Mesothelial cell of epicardium (in vitro differentiated cells): ENCODE measurements at places on chromosomes 1 and 21.

DNA sequence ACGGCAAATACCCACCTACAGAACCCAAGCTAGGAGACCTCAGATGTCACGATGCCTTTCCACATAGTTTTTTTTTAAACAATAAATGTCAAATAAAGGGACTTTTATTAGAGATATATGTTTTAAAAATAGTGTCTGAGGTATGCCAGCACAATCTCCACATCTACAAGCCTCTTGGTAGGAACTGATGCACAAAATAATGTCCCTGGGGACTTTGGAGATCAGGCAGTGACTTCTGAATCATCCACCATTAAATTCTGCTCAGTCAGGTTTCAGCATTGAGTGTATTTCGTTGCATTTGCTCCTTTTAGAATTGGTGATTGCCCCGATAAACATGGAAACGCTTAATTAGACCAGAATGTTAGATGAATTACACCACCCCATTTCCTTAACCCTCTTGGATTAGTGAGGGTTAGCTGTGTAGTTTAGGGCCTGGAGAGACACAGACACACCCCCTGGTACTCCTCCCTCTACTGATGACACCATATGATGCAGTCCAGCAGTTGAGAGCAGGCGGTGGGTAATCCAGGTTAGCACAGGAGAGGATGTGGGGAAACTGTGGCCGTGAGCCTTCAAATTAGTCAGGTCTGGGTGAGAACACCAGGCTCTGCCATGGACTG lies 33.6 kb downstream of the LGR6 start:
- no peak for DNase-seq

DNA sequence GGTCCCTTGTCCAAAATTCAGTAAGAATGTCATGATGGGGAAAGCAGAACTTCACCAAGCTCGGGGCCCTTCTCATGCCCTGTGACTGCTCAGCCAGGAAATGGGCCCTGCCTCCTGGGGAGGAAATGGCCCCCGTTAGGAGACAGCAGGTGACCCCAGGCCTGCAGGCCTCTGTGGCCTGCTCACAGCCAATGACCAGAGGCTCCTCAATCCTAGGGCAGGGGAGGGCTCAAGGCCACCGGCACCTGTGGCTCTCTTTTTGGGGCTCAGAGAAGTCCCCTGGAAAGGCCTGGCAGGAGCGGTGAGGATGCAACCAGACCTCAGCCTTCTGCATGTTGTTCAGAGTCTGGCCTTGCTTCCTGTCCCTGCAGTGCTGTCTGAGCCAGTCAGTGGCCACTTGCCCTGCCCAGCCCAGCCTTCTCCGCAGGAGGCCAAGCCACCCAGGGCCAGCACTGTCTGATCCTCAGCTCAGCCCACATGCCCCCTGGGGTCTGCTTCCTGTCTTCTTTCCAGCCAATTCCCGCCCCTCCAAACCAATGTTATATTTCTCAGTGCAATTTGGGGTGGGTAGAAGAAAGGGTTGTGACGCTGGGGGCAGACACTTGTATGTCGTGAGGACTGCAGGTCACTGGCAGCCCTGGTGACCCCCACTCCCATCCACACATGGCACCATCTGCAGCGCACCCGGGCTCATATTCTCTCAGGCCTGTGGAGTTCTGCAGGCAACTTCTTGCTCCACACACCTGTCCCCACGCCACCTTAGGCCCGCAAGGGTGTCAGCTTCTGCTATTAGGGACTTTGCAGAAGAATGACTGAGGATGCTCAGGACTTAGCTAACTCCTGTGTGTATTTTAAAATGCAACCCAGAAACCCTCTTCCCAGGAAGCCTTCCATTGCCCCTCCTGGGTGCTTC lies 83.6 kb downstream of the ITPKB start:
- DNase-seq, result no peak

GRCh38 chr21:45460011-45460565 lies 55.1 kb downstream of the COL18A1 start:
- DNase-seq, result no peak

GRCh38 chr1:33653226-33653625 lies 180.8 kb downstream of the ZSCAN20 start:
- no peak for DNase-seq

- DNase-seq, result no peak
Measured at GRCh38 chr1:25711555-25712298, 88.3 kb upstream of the SELENON start.

- DNase-seq, result no peak
Measured at GRCh38 chr21:32807717-32808380, 36.3 kb upstream of the PAXBP1 start.

DNA sequence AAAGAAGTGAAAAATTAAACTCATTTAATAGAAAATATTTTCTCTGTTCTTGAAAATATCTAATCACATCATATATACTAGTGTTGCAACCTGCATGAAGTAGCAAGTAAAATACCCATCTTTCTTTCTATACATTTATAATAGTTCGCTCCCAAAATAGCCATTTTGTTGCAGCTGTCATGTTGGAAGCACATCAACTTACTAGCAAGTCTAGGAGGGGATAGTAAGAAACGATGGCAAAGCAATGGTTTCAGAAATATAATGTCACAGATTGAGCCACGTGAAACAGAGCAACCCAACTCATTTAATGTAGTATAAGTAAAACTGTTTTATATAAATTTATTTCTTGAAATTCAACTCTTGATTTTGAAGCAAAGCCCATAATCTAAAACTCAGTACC lies 521.8 kb downstream of the LRRIQ3 start:
- no peak for DNase-seq

DNA sequence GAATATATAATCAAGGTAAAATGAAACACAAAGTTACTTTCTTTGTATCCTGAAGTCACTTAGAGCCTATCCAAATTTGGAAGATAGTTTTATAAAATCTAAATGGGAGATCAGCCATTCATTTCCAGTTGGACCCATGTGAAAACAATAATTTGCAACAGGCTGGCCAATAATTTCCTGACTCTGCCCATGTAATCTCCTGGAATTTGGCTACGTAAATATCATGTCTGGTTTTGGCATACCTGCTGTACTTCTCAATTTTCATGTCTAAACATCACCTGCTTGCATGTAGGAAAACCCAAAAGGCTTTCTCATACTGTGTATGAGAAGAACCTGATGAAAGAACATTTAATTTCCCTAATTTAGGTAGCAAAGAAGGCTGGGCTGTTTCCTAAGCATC lies 7.7 kb upstream of the CYP4Z1 start:
- DNase-seq, result no peak

DNA sequence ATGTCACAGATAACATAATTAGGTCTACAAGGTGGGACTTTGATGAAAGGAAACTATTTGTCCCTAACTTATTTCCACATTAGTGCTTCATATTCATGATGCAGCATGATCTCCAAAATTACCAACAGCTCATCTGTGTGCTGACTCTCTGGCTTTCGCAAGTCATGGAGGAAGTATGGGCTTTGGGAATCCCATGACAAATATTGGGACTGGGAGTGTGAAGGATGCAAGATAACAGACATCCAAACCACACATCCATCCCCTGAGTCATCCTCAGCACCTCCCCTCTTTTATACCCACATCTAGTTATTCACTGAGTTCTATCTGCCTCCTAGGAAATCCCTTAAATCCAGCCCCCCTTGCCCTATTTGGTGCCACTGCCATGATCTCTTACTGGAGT lies 102.8 kb upstream of the COL24A1 start:
- DNase-seq, result no peak

DNA sequence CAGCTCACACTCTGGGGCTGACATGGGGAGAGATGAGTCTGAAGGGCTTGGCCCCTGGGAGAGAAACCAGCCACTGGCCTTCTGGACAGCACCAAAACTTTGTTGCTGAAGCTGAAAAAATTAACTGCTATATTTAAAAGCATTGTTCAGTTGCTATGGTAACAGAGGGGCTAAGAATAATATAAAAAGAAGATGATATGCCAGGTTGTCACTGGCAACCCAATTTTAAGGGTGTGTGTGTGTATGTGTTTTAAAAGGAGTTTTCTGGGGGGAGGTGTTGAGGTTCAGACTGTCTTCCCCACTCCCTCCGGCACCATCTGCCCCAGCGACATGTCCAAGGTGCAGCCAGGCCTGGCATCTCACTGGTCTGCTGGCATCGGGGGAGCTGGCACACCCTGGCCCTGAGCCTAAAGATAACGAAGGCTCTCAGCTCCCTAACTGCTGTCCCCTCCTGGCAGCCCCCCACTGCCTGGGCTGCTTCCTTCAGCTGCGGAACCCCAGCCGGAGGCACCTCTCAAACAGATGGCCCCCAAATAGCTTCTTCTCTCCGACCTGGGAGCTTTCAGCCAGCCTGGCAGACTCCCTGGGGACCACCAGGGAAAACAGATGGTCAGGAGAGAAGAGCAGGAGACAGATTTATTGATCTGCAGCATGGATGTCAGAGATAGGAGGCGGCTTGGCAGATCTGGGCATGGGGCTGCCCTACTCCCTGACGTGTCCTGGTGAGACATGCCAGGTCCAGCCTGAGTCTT lies 203.9 kb downstream of the HIVEP3 start:
- DNase-seq, result no peak

GRCh38 chr21:42012344-42012743 lies 2.2 kb upstream of the ZBTB21 start:
- DNase-seq, result no peak

DNA sequence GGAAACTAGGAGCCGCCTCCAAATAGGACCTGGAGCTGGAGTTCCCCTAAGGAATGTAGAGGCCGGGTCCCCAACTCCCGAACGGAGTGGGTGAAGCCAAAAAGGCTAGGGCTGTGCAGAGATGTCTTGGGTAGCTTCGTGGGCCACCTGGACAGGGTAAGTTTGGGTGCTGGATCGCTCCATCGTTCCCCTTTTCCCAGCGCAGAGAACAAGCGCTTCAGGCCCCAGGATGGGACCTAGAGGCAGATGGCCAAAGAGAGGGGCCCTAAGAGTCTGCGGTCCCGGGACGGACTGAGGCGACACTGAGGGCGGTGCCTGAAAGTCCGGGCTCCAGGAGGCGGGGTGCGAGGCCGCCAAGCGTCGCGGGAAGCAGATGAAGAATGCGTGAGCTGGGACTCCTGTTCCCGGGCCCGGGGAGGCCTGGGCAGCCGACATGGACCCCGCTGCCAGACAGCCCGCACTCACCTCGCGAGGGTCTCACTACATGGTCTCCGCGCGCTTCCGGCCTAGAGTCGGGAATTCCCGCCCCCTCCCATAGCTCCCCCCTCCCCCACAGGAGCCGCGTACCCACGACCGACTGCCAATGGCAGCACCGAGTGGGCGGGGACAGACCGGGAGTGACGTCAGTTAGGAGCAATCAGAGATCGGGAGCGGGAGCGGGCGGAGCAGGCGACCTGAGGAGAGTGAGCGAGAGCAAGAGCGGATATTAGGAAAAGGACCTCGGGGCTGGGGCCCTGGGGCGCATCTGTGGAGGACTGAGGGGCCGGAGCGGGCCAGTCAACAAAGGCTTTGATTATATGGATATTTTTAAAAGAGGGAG lies at the start of gene SLC39A1:
SLC39A1 (minus strand) TSS at position 508 of the 820 bp plus-strand sequence. CDS start 822 bp downstream, outside the sequence.
- peak; percentile 96 for DNase-seq

- no peak for DNase-seq
Measured at GRCh38 chr1:165632491-165632890, 1.5 kb downstream of the MGST3 start.

DNA sequence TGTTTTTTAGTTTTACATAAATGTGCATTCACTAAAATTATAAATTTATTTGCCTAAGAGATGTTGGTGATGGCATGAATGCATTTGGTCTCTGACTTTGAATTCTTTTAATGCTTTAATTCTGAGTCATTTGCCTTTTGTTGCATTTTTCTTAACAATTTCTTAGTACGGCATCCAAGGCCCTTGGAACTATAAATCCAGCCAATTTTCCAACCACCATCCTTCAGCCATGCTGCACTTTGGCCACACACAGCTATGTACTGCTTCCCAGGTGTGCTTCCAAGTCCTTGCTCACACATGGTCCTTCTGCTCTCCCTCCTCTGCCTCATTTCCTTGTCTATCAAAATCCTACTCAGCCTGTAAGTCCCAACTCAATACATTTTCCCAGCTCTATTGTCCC lies 161.0 kb downstream of the DHRS3 start:
- DNase-seq, result no peak

DNA sequence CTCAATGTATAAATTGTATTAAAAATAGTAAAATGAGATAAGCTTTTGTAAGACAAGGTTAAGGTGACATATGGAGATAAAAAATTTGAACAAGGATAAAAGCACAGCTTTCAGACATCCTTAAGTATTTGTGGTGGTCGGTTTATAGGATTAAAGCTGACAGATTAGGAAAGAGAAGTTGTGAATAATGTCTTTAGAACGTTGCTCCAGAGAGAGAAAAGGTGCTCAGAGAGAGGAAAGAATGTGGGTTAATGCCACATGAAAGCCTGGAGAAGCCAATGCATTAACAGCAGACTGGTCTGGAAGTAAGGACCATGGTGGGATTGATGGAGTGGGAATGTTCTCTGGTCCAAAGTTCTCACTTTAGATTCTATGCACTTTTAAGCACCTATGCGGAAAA lies 44.8 kb downstream of the ATP6V1G3 start:
- DNase-seq, result no peak

DNA sequence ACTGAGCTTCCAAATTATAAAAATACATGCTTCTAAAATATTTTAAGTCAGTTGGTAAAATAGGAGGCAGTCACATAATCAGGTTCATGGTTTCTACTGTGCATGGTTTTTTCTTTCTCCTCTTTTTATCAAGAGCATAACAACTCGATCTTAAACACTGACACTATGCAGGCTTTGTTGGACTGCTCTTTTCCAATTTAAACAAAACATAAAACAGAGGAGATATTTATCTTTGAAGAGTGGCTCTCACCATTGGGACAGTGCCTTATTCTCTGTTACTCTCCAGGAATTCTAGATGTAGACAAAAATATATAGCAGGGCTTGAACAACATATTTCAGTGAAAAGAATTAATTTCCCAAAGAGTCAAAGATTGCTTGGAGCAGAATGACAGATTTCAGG lies 883.5 kb upstream of the ADGRL2 start:
- DNase-seq, result no peak

DNA sequence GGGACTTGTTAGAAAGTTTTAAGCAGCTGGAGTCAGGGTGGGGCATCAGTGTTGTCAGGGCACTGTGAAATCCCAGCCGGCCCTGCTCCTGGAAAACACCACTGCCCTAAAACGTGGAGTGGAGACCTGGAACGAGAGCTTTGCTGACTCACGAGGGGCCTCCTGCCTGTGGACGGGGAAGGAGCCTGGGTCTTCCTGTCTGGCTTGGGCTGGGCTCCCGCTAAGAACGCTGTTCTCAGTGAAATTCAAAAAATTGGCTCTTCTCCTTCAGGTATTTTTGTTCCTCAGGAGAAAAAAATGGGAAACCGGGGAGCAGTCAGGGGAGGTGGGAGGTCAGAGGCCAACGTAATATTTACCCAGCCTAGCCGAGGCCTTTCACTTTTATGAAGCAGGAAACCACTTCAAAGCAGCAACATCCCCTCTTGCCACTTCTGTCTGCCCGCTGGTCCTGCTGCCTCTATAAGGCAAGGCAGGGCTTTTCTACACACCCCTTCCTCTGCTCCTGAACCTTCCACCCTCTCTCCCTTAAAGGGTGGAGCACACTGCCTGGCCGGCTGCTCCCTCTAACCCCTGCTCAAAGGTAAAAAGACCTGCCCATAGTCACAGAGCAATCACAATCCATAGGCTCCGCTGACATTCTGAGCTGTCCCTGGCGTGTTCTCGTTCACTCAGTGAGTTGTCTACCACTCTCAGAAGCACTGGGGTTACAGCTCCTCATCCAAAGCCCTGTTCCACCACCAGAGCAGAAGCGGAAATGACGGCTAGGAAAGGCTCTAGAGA lies 8.0 kb downstream of the PLXNA2 start:
- no peak for DNase-seq

- no peak for DNase-seq
Measured at GRCh38 chr1:203992440-203992839, 80.5 kb upstream of the SOX13 start.
